ENCODE measurements at places on chromosomes 2 and 18.
A peak's percentile ranks its signal among the peaks of the same experiment; 100 is the strongest.

GRCh38 chr18:78612318-78612717 lies 367.3 kb upstream of the SALL3 start:
- no peak for DNase-seq

GRCh38 chr2:23497063-23497462 lies 112.1 kb downstream of the KLHL29 start:
- DNase-seq: no peak

GRCh38 chr18:45910405-45911023 lies 56.6 kb downstream of the EPG5 start:
- peak; percentile 34 for DNase-seq

GRCh38 chr2:162477011-162477410 lies 133.1 kb downstream of the GCA start:
- DNase-seq: no peak

GRCh38 chr2:126883666-126884040 lies 15.0 kb upstream of the TEX51 start:
- no peak for DNase-seq
